ENCODE measurements at places on chromosomes 6 and 20. TPM values are rescaled to one million over a fixed set of nuclear protein-coding genes. Genes with fewer than 3 reads are reported as not detected.

The CNR1 gene
- 6.2 TPM for total RNA-seq

DNA sequence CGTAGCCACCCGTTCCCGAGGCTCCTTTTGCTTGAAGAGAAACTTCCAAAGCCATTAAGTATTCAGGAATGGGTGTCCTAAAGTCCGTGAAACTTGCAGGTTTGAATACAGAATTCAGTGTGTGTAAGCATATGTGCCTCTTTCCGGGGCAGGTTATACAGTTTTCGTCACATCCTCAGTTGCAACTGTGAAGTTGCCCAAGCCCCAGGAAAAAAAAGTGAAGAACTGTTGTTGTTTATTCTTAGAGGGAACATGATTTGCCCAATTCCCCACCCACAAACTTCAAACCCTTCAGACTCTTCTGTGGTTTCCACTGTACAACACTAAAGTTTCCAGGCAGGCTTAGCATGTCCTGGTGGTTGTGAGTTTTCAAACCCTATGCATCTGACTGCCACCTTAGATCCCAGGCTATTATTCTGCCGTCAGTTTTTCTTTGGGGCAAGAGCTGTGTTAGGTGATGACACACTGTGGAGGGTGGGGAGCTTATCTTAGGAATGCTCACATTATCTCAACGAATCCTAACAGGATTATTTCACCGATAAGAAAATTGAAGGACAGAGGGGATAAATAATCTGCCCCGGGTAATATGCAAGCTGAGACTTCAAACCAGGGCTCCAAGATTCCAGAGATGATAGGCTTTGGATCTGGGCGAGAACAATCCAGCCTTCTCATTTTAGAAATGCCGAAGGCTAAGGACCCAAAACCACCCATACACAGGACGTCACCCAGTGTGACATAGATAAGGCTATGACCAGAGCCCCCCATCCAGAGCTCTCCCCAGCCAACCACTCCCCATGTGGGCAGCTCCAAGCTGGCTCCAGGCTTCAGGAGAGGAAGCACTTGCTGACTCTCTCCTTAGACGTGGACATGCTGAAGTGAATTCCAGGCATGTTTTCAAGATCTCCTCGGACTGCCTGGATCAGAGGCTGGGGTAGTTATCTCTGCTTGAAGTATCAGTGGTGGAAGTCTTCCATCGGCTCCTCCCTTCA, 81.7 kb upstream of the AFDN start:
- H3K4me3 ChIP-seq: no peak overlapping the region
- no peaks in the 10 kb centered on the region for H3K36me3 ChIP-seq
- peaks cover 10% of the 10 kb centered on the region for H3K27me3 ChIP-seq
- no peak overlapping the region for H3K27ac ChIP-seq
- no peak for DNase-seq

The TFAP2C gene
- 0.11 TPM for total RNA-seq

- H3K36me3 ChIP-seq: no peaks in the 10 kb centered on the region
- DNase-seq: no peak
- H3K27me3 ChIP-seq: peaks cover 3% of the 10 kb centered on the region
- H3K27ac ChIP-seq: peak overlapping the region; percentile 68
- no peak overlapping the region for H3K4me3 ChIP-seq
These were observed 71.9 kb downstream of the TMEM170B start for GRCh38 chr6:11609324-11610071.

DNA sequence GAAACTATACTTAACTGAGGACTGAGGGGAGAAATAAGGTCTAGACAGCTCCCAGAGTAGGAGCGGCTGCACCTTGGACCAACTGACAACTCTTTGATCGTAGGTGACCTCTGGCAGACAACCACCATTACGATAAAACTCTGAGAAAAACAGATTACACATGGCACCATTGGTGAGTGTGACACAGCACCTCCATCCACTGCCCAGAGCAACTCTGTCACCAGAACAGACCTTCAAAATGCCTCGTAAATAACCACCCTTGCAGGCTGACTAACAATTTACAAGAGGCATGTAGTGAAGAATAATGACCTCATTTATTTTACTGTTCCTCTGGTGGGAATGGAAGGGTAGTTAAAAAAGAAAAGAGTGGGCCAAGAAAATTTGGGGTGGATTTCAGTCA, 64.2 kb downstream of the F13A1 start:
- no peak for DNase-seq
- no peak overlapping the region for H3K4me3 ChIP-seq
- no peaks in the 10 kb centered on the region for H3K27me3 ChIP-seq
- no peaks in the 10 kb centered on the region for H3K36me3 ChIP-seq

DNA sequence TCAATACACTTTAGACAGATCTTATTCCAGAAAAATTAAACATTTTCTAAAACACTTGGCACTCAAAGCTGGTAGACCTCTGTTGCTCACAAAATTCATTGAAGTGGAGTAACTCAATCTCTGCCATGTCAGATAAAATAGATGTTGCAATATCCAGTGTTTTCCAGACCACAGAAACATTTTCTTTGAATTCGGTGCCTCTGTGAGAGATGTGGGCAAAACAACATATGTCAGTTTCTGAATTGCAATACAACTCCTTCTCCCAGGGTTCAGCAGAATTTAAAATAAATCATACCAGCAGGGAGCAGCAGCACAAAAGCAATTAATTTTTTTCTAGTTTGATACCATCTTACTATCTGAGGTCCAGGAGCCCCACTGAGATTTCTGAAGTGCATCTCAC, 11.3 kb upstream of the PKHD1 start:
- H3K4me3 ChIP-seq: no peak overlapping the region
- no peaks in the 10 kb centered on the region for H3K27me3 ChIP-seq
- H3K4me1 ChIP-seq: peaks cover 27% of the 10 kb centered on the region
- no peaks in the 10 kb centered on the region for H3K36me3 ChIP-seq
- no peak for DNase-seq
- no peak overlapping the region for H3K27ac ChIP-seq

DNA sequence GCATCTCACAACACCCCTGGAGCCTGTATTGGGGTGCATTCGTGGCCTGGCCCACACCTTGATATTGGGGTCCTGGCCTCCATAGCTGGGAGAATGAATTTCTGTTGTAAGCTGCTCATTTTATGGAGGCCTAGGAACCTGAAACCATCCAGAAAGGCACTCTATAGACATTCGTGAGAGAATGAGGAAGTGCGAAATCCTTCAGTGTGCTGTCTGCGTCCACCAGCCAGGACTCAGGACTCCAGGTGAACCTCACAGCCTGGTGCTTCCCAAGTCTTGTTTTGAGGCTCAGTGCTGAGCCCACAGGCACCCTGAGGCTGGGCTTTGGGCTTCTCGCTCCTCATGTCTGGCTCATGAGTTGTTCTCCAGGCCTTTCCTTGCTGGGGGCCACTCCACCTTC, 11.9 kb upstream of the RBBP8NL start:
- H3K4me1 ChIP-seq: peaks cover 7% of the 10 kb centered on the region
- no peak overlapping the region for H3K27ac ChIP-seq
- peaks cover 7% of the 10 kb centered on the region for H3K27me3 ChIP-seq
- no peak for DNase-seq
- no peaks in the 10 kb centered on the region for H3K36me3 ChIP-seq

- no peaks in the 10 kb centered on the region for H3K27me3 ChIP-seq
- H3K4me3 ChIP-seq: no peak overlapping the region
- H3K4me1 ChIP-seq: peaks cover 12% of the 10 kb centered on the region
These were observed 28.5 kb downstream of the C6orf15 start for GRCh38 chr6:31083742-31084354.

The ADISSP gene
- total RNA-seq: 11.3 TPM

- no peak for DNase-seq
- H3K36me3 ChIP-seq: no peaks in the 10 kb centered on the region
- H3K4me3 ChIP-seq: no peak overlapping the region
- H3K4me1 ChIP-seq: no peaks in the 10 kb centered on the region
- H3K27ac ChIP-seq: no peak overlapping the region
These were observed 18.4 kb downstream of the THBS2 start for GRCh38 chr6:169235286-169235685.

The SAMD5 gene
- 0.07 TPM for total RNA-seq

- no peak overlapping the region for H3K4me3 ChIP-seq
- no peaks in the 10 kb centered on the region for H3K4me1 ChIP-seq
These were observed 32.0 kb downstream of the ARHGAP40 start for GRCh38 chr20:38633577-38634093.

- no peak overlapping the region for H3K4me3 ChIP-seq
- no peaks in the 10 kb centered on the region for H3K27me3 ChIP-seq
- no peak overlapping the region for H3K27ac ChIP-seq
- H3K4me1 ChIP-seq: peaks cover 1% of the 10 kb centered on the region
These were observed 135.7 kb upstream of the SHLD1 start for GRCh38 chr20:5614506-5614905.

DNA sequence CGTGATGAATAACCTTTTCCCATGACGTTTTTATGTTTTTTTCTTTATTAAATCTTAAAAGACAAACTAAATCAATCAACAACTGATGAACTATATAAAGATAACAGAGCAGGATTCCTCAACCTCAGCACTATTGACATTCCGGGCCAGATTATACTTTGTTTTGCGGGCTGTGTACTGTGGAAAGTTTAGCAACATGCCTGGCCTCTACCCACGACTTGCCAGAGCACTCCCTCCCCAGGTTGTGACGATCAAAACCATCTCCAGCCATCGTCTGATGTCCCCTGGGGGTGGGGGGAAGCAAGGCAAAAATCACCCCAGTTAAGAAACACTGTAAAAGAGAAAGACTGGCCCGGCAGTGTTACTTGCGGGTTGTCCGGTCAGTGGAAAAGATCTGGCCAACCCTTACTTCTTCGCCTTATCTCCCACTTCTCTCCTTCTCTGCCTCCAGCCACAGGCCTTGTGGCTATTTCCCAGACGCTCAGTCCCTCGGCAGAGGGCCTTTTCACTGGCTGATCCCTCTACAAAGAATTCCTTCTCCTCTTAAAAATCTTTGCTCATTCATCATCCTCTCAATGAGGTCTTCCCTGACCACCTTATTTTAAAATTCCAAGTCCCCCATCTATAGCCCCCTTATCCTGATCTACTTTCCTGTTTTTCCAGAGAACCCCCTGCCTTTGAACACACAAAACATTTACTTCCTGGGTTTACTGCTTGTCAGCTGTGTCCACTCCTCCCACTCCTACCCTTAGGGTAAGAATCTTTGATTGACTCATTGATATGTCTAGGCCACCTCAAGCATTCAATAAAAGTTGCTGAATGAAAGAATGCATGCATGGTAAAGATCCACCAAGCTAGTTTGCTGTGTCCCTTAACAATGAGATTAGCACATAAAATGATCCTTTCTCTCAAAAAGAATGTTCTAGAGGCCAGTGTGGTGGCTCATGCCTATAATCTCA, 14.7 kb upstream of the RAB22A start:
- no peak overlapping the region for H3K4me3 ChIP-seq
- DNase-seq: no peak
- no peaks in the 10 kb centered on the region for H3K36me3 ChIP-seq
- no peaks in the 10 kb centered on the region for H3K27me3 ChIP-seq

DNA sequence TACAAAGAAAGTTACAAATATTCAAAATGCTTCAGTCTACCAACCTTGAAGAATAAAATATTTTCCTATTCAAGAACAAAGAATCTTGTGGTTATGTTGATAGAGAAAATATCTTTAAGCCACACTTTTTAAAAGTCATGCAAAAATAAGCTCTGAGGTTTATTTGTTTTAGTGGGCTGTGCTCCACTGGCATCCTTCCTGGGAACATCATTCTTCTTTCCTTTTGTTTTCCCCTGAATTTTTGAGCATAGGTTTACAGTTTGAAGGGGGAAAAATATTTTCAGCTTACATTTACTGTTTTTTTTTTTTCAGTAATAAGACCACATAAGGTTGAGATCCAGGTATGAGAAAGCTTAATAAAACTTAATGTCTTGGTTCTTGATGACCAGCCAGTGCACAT, 72.0 kb upstream of the BACH2 start:
- peaks cover 13% of the 10 kb centered on the region for H3K4me1 ChIP-seq
- no peaks in the 10 kb centered on the region for H3K36me3 ChIP-seq
- no peak overlapping the region for H3K4me3 ChIP-seq

- no peaks in the 10 kb centered on the region for H3K27me3 ChIP-seq
- H3K27ac ChIP-seq: no peak overlapping the region
- no peak overlapping the region for H3K4me3 ChIP-seq
- no peaks in the 10 kb centered on the region for H3K36me3 ChIP-seq
These were observed 522.2 kb upstream of the FLRT3 start for GRCh38 chr20:14859627-14860026.

- no peak overlapping the region for H3K27ac ChIP-seq
- H3K36me3 ChIP-seq: no peaks in the 10 kb centered on the region
- H3K4me3 ChIP-seq: no peak overlapping the region
- H3K4me1 ChIP-seq: no peaks in the 10 kb centered on the region
- no peak for DNase-seq
- H3K27me3 ChIP-seq: no peaks in the 10 kb centered on the region
These were observed 32.8 kb downstream of the APCDD1L start for GRCh38 chr20:58482416-58482815.

DNA sequence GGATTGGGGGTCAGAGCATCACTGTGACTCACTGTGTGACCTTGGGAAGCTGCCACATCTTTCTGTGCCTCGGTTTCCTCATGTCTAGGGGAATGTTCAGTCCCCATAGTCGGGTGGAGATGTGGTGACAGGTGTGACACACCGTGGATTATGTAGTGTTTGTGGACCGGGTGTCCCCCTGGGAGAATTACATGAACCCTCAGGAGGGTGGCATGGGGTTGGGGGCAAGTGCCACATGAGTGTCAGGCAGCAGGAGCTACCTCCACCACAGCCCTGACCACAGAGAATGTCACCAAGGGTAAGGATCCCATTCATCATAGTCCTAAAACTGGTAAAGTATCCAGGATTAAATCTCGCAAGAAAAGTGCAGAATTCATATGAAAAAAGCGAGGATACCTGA, 23.2 kb downstream of the SUN5 start:
- H3K27ac ChIP-seq: no peak overlapping the region
- H3K4me1 ChIP-seq: no peaks in the 10 kb centered on the region
- H3K27me3 ChIP-seq: no peaks in the 10 kb centered on the region
- no peaks in the 10 kb centered on the region for H3K36me3 ChIP-seq

The CTSZ gene
- total RNA-seq: 49.3 TPM

The ZFP57 gene
- not detected for total RNA-seq

The SLC13A3 gene
- total RNA-seq: 2.8 TPM

DNA sequence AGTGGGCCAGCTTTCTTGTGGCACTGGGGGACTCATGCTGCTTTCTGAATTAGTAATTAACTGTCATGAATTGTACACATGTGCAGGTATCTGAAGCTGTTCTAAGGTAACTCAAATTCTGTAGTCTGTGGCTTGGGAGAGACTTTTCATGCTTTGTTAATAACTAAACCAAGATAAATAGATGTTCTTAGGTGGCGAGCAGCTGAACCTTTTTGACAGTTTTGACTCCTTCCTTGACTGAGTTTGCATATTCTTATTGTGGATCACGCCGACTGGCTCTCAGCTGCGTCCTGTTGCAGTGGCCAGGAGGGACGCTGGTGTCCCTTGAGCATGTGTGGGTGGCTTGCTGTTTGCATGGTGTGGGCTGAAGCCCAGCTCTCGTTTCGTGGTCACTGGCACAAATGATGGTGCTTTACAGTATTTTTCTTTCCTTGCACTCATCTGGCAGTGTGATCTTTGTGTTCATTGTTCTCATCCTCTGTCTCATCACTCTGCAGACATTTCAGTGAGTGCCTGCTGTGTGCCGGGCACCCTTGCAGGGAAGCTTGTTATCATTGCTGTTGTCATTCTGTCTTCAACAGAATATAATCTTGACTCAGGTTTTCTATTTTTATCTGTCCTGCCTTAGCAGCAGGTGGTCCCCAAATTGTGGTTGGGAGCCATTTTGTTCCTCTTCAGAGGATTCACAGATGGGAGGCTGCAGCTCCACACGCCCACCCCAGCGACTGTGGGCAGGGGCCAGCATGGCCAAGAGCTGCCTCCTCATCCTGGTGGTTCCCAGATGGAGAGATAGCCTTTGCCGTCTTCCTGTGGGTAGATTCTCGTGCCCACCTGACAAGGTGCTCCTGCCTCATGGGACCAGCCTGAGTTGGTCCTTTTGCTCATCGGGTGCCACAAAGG, 39.6 kb downstream of the DUSP22 start:
- no peak for DNase-seq
- H3K27ac ChIP-seq: no peak overlapping the region
- no peaks in the 10 kb centered on the region for H3K36me3 ChIP-seq
- H3K4me3 ChIP-seq: no peak overlapping the region
- peaks cover 7% of the 10 kb centered on the region for H3K4me1 ChIP-seq

All from gastrocnemius medialis (tissue), 4 donors.